T47D (cell line): ENCODE measurements at places on chromosomes 3 and 15.

GRCh38 chr15:36429707-36430106, 149.7 kb upstream of the CDIN1 start:
- DNase-seq, result no peak

- DNase-seq, result no peak
Measured at GRCh38 chr3:8641472-8641871, 3.1 kb downstream of the SSUH2 start.

- DNase-seq, result no peak
Measured at GRCh38 chr3:96931119-96931862, 116.9 kb downstream of the EPHA6 start.

DNA sequence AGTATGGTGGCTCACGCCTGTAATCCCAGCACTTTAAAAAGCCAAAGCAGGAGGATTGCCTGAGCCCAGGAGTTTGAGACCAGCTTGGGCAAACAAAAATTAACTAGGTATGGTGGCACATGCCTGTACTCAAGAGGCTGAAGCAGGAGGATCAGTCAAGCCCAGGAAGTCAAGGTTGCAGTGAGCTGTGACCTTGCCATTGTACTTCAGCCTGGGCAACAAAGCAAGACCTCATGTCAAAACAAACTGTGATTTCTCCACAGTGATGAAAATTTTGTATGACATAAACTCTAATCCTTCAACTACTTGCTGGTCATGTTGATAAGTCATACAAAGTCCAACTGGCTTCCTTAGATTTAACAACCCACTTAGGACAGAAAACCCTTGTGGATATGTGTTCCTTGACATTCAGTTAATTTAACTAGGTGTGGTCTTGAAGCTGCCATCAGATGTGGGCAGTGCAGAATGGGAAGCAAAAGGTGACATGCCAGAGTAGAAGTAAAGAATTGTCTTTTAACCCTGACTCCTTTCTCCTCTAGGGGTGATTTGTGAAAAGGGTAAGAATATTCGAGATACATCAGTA, 263.3 kb downstream of the PTPRG start:
- no peak for DNase-seq

GRCh38 chr3:155701882-155702465, 42.9 kb downstream of the PLCH1 start:
- peak; percentile 48 for DNase-seq
